ENCODE measurements at places on chromosomes 4 and X.

GRCh38 chr4:4506961-4507360 lies 34.9 kb downstream of the STX18 start:
- DNase-seq = no peak

GRCh38 chrX:153638041-153638371 lies 9.0 kb upstream of the DUSP9 start:
- DNase-seq = no peak

DNA sequence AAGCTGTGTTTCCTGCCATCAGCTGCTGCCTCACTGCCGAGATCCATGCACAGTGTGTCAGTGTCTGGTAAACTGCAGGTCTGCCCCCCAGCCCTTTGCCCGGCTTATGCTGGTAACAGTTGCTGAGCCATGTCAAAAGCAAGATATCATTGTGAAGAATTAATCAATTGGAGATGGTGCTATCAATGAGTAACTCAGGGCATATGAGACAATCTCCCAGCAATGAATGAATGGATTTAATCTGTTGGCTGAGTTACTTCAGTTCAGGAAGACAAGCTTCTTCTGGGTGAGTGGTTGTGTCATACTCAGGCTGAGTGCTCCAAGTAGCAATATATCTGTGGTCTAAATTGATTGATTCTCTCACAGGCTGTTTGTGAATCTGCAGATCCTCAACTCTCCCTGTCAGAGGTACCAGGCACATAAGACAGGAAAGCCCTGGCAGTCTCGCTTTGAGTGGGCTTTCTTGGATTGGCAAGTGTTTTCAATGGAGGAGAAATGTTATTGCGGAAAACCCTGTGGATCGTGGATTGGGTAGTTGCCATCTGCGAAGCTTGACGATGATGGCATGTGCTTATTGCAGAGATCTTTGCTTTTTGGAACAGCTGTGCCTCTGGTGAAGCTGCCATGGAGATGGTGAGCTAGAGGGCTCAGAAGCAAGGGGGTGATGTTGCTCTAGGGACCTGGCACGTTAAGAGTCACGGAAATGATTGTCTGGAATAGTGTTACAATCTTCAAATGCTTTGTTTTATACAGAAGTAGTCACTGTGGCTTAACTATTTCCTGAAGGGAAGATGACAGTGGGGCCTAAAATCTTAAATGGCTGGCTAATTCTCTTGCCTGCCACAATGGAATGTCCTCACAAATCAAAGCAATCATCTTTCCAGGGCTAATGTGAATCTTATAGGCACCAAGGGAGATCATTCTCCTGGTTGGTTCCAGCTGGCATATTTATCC lies 147.6 kb upstream of the TBC1D9 start:
- DNase-seq = no peak

- no peak for DNase-seq
Observed at GRCh38 chr4:120733054-120733453, 189.5 kb downstream of the PRDM5 start.

DNA sequence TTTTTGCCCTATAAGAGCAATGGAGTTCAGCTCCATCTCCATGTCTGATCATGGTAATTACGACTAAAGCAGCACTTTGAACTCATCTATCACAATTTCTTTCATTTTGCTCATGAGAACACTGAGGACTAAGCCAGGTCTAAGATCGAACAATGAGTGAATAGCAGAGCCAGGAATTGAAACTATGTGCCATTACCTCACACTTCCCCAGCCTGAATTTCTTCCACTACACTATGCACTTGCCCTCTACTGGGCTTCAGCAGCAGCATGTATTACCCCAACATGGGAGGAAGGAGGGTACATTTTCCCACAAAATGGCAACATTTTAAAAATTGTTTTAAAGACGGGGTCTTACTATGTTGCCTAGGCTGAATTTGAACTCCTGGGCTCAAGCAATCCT lies 274.7 kb upstream of the FGF13 start:
- no peak for DNase-seq

All from H1 (cell line).